Lower lobe of right lung (tissue), 2 donors: ENCODE measurements at places on chromosomes 5 and 9. TPM values are rescaled to one million over a fixed set of nuclear protein-coding genes. Genes with fewer than 3 reads are reported as not detected.

DNA sequence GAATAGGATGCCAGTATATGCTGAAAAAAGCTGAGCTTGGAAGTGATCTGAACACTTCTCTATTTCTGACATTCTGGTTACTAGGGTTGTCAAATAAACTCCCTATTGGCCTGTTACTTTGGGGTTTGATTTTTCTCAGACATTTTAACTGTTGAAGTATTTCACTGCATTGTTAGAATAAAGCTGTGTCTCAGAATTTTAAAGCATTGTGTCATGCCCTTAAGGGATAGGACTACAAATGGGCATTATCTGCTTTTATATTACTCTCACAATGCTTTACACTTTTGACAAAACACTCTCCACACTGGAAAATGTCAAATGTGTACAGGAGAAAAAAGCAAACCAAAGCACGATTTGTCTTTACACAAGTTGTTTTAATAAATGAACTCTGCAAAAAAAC, 16.8 kb upstream of the GPR21 start:
- DNase-seq = no peak

GRCh38 chr5:848671-849111, 2.1 kb downstream of the ZDHHC11 start:
- DNase-seq = peak; percentile 45

DNA sequence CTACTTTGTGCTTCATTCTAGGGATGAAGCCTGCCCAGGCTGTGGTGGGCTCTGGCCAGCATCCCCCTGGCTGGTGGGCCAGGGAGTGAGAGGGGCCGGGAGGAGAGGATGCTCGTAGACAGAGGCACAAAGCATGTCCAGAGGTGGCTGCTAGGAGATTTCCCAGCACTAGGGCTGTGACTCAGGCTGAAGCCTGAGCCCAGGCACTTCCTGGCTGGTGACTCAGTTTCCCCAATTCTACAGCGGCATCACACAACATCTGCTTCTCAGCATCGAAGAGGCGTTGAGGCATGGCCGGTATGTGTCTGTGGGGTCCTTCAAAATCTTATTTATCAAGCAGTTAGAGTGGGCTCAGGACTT, 55.6 kb downstream of the DUSP1 start:
- DNase-seq = no peak

DNA sequence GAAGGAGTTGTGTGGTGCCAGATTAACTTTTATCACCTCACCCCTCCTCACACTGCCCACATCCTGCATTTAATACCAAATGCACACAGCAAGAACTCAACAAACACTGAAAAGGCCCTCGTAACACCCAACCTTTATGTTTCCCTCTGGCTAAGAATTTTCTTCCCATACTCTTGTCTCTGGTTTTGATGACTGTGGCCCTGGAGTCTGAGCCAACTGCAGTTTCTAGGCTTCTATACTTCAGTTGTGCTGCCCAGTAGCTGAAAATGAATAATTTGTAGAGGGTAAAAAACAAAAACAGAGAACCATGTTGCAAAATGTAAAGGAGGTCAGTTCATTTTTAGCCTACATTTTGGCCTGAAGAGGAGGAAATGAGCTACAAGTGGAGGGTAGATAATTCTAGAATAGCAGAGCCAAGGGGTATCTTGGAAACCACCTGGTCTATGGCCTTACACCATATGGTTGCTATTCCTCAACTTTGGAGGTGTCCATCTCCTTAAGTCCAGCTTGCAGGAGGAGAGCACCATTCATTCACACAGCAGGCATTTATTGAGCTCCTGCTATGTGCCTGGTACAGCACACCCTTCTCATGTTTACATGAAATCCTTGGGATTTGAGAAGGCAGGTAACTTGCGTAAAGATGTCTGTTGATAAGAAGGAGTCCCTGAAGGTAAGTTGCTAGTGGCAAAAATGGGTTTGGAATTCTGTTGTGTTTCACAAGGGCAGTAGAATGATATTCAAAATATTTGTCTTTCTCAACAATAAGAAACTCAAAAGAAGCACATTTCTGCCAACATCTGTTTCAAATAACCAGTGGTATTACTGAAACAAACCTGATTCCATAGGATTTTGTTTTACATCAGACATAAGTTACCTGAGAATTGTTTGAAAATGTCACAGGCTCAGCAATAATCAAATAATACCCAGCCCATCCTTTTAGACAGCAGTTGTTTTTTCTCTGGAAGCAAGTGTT, 83.8 kb upstream of the TNFAIP8 start:
- no peak for DNase-seq

GRCh38 chr5:3103262-3103811, 351.9 kb upstream of the IRX2 start:
- DNase-seq = no peak

LRRC70 gene
- 1.1 TPM for total RNA-seq

DNA sequence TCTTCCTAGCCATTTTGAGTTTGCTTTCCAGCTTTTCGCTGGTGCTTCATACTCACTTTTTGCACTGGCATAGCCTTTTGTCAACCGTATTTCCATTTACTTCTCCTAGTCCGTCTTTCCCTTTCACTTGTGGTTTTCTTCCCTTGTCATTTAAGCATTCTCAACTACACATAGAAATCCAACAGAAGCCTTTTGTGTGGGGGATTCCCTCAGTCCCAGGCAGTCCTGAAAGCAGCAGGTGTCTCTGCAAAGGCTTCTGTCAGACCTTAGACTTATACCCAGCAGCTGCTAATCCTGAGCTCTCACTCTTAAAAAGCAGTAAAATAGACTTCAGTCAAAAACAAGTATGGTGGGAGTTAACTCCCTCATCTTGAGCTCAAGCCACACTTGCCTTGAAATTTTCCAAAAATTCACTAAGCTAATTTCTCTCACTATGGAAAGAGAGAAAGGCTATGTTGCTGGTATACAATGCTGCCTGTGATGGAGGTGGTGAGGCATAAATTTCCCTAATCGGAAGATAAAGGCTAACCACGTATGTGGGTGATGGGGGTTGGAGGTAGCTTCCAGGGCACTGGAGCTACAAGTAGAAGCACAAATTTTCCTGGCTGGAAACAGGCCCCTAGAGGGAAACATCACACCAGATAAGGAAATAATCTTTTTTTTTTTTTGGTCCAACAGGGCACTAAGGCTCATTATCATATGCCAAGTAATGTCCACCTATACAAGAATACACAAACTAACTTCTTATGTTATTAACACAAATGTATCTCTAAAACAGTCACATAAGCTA, 34.8 kb upstream of the IFNK start:
- DNase-seq = no peak

GLDC gene
- total RNA-seq = 0.77 TPM

GRCh38 chr5:14720236-14720923, 55.9 kb downstream of the OTULIN start:
- DNase-seq = no peak

DNA sequence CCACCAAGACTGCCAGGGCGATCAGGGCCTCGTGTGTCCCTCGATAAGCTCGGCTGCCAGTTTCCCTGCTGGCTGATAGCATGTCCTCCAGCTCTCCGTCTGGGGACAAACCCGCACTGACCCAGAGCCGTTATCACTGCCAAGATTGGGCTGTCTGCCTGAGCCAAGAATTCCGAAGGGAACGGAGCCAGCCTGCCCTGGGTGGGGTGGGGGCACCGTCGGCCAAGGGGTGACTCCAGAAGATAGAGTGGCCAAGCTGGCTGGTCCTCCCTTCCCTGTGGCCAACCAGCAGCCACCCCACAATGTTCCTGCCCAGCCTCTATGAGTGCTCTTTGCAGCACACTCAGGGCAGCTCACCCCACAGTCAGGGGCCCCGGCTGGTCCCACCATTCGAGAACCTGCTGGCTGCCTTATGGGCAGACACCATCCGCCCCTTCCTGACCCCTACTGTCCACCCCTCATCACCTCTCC, 29.4 kb downstream of the HRH2 start:
- DNase-seq = no peak

- DNase-seq = no peak
Measured at GRCh38 chr5:40384782-40385390, 294.8 kb upstream of the PTGER4 start.

MPDZ gene
- total RNA-seq = 31.3 TPM

GRCh38 chr9:96052686-96053085, 177.2 kb downstream of the ERCC6L2 start:
- no peak for DNase-seq

GRCh38 chr9:90631964-90632363, 10.7 kb downstream of the DIRAS2 start:
- no peak for DNase-seq

DNA sequence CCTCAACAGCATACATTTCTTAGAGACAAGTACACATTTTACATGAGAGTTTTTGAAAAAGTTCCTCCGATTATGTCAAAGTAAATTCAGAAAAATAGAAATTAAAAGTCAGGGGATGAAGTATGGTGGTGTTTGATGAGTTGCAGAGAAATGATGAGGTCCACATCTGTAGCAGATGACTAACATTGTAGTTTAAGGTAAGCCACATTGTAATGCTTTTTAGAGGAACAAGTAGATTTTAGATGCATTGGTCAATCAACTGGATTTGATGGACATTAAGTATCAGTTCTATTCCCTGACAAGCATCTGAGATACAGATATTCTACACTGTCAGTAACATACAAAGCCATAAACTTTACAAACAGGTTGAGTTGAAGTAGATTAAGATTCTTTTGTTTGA, 402.4 kb upstream of the RORB start:
- DNase-seq = no peak

DNA sequence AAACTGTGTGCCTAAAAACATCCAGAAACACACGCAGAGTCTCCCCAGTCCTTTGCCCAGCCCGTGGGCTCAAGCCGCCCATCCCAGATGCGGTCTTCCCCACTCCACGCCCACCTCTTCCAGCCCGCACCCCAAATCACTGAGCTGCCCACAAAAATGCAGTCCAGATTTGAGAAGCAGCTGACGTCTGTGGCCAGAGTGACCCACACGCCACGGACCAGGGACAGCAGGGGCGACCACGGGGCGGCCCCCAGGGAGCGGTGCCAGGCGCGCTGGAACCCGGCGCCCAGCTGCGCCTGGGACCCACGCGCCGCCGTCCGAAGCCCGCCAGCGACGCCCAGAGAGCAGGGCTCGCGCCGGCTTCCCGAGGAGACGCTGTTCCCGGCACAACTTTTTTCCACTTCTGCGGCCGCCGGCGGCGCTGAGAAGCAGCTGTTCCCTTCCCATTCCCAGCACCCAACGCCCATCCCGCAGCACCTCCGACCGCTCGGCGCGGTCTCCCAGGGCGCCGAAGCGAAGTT, 674 bp downstream of the LHFPL2 start:
- peak; percentile 65 for DNase-seq

BARHL1 gene
- not detected for total RNA-seq

GRCh38 chr5:173319646-173320045, 8.6 kb downstream of the STC2 start:
- no peak for DNase-seq

HBEGF gene
- total RNA-seq = 43.2 TPM

ATP10B gene
- total RNA-seq = not detected

- DNase-seq = no peak
Measured at GRCh38 chr5:177498013-177498787, 796 bp upstream of the PDLIM7 start.

DNA sequence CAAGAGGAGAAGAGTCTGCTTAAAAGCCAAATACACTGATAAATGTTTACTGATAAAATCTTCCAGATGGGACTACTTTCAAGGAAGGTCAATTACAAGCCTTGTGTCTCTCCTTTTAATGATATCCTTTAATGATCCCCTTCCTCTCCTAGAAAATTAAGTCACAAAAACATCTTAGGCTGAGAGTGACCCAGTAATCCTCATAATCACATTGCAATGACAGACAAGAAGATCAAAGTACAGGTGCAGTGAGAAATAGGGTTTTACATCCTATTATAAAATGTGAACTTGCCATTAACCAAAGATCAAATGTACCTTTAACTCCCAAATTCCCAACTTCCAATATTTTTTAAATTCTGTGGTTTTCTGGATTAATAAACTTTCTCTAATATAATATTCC, 514.8 kb downstream of the RAB3C start:
- DNase-seq = no peak

DNA sequence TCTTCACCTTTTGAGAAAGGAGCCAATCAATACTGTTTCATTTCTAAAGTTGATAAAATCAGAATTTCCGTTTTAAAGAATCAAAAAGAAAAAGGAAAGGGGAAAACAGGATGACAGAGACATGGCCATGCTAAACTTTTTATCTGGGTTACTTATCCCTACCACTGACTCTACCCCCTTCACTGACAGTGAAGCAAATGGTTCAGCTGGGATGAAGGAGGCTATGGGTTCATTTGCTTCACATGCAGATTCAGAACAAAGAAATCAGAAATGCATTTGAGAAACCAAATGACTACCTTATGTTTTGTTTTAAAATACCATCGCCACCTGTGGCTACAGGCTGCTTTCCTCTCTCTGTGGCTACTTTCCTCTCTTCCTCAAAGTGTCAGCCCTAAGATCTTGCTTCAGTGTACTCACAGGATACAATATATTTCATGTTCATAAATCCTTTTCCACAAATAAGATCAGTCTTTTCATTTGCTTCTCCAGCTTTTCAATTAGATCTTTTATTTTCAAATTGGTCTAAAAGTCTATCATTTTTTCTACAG, 53.3 kb downstream of the LPAR1 start:
- no peak for DNase-seq

- DNase-seq = no peak
Measured at GRCh38 chr9:121651295-121652020, at the start of gene DAB2IP. DAB2IP (plus strand) TSS chr9:121651634; CDS start chr9:121651776, 142 bp downstream.

OMD gene
- 4.1 TPM for total RNA-seq

GRCh38 chr9:95754533-95755420, 120.7 kb upstream of the ERCC6L2 start:
- DNase-seq = no peak

DNA sequence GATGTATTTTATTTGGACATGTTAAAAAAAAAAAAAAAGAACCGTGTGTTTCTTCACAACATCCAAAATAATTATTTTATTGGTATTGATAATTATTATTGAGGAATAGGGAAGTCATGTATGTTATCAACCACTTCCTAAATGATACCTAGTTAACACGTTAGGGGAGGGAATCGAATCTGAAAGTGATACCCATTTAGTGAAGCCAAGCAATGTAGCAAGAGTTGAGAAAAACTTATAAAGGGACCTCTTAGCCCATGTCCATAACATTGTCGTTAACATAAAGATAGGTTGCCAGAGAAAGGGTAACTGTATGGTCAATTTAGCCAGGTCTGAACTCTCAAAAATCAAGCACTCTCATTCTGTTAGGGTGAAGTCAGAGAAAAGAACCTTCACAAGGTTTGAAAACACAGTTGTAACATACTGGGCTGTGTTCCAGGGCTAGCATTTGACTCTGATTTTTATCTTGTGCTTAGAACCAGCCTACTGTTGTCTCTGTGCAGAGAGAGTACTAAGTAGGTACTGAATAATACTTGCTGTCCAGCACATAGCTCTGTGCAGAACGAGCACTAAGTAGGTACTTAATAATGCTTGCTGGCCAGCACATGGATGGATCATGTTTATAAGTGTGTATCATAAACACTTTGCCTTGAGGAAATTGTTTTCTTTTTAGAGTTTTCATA, 60.4 kb downstream of the GHR start:
- DNase-seq = no peak

PCDHB2 gene
- 5.6 TPM for total RNA-seq

QRFP gene
- not detected for total RNA-seq
